Stimulated activated CD8-positive, alpha-beta memory T cell treated with anti-CD3 and anti-CD28 coated beads, Interleukin-4, amount 100 ng/mL, for 48 hours (primary cell): ENCODE measurements at places on chromosomes 2 and 18.

DNA sequence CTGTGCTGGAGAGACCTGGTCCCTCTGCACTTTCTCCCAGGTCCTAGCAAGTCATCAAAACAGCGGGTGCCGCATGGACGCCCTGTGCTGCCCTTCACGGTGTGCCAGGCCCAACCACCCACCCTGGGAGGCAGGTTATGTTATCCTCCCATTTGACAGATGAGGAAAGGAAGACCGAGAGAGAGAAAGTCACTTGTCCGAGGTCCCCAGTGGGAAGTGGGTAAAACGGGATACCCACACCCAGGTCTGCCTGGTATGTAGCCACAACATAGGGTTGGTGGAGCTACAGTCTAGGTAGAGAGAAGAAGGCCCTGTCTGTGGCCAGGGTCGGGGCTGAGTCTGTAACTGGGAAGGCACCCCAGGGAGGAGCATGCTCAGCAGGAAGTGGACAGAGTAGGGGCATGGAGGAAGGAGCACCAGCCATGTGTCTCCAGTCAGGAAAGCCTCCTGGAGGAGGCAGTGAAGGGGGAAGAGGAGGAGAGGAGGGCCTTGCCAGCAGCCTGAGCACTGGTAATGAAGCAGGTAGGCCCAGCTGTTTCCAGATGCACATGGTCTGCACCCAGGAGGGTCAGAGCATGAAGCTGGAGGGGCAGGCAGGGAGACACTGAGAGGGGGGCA, 98.4 kb downstream of the ZFP36L2 start:
- DNase-seq = no peak

DNA sequence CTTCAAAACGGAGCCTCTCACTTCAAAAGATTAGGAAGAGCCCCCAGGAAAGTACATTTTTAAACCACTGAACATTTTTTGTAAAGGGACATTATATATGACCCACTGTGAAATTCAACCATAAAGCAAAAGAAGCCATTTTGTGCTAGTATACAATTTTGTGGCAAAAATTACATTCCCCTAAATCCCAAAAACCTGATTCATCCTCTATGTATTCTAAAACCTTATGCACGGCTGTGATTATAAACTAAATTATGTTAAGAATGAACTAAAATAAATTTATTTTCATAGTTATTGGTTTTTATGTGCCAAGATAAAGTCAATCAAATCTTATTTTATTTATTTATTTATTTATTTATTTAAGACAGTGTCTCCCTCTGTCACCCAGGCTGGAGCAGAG, 48.5 kb downstream of the RTN4 start:
- DNase-seq = no peak

GRCh38 chr2:74849228-74849892, 15.4 kb downstream of the HK2 start:
- peak; percentile 41 for DNase-seq

DNA sequence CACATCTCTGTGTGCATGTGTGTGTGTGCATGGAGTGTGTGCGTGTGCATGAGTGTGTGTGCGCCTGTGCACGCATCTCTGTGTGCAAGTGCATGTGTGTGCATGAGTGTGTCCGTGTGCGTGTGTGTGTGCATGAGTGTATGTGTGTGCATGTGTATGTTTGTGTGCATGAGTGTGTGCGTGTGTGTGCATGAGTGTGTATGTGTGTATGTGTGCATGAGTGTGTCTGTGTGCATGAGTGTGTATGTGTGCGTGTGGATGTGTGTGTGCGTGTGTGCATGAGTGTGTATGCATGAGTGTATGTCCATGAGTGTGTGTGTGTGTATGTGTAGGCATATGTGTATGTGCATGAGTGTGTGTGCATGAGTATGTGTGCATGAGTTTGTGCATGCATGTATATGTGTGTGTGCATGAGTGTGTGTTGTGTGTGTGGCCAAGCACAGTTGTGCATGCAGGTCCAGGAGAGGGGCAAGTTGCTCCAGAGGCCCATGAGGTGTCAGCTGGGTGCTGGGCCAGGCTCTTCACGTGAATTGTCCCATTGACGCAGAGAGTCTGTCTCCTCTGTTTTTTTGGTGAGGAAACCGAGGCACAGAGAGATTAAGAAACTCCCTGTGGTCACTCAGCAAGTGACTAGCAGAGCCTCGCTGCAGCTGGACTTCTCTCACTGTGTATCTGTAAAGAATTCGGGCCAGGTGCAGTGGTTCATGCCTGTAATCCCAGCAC, 75.5 kb downstream of the ASB1 start:
- DNase-seq = no peak

- DNase-seq = no peak
Measured at GRCh38 chr2:43105586-43106558, 120.5 kb downstream of the ZFP36L2 start.

- no peak for DNase-seq
Measured at GRCh38 chr18:46220116-46220515, 115.9 kb downstream of the HAUS1 start.

DNA sequence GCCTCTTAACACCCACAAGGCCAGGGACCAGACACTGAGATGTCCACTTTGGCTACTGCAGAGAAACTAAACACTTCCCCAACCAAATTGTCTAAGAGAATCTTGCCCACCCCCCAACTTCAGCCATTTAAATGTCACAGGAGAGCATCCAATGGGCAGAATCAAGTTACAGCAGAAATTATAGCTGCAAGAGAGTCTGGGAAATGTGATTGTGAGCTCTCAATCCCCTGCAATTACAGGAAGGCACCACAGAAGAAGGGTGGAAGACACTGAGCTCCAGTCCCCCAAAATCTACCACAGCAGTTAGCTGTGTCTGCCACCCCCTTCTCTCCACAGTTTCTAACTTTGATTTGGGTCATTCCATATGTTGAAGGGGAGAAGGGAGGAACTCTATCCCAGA, 103.5 kb upstream of the ATL2 start:
- DNase-seq = no peak

GRCh38 chr2:58156780-58157179, 84.3 kb downstream of the FANCL start:
- DNase-seq = no peak

DNA sequence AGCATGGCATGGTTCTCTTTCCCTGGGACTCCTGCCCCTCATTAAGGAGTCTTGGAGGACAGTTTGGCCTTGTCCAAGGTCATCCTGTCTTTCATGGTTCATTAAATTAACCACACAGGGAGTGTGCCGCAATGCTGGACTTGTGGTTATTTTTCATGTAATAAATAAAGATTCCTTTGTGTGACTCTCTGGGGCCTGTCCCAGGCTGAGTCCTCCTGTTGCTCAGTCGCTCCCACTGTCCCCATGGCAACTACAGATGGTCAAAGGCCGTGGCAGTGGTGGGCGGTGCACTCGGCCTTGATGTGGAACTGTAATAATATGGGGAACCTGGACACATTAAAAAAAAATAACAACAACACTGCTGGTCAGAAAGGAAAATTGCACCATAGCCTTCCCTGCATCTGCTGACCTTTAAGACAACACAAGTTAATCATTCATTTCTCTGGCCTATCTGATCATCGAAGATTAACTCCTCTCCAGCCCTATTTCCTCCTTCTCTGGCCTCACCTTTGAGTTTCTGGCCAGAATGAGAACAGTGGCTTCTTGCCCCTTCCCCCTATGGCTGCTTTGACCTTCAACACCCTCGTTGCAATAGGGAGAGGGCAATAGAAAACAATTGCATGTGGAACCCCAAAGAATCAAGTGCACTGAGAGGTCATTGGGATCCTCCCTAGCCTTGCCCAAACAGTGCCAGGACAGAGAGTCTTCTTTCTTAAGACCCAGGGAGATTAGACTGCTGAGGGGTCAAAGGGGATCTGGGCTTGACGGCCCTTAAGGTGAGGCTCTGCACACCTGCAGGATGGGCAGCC, 44.7 kb downstream of the PSD4 start:
- no peak for DNase-seq

GRCh38 chr18:58325494-58325893, 281.5 kb downstream of the NEDD4L start:
- no peak for DNase-seq

DNA sequence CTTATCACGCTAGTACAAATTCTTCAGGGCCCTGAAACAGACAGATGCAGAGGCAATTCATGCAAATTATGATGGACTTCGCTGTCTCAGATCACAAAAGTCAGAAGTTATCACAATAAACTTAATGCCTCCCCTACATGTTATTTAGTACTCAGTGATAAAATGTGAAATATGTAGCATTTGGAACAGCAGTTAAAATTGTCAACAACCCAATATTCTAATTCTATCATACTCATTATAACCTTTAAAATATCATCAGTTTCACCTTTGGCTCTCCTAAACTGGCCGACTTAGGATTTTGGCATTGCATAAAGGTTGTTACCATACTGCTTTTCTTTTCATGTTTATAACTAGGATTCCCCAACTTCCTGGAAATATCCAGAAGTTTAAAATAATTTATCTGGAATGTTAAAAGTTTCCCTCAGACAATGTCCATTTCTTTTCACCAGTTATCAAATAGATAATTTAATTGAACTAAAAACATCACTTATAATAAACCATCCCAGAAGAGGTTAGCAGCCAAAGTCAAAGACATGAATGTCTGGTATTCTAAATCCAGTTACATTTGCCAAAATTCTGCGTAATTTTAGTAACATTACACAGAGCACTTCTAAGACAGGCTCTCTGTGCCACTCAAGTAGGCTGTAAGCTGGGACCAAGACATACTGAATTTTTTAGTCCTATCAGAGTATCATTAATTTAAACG, 239.8 kb downstream of the RBM43 start:
- DNase-seq = no peak

DNA sequence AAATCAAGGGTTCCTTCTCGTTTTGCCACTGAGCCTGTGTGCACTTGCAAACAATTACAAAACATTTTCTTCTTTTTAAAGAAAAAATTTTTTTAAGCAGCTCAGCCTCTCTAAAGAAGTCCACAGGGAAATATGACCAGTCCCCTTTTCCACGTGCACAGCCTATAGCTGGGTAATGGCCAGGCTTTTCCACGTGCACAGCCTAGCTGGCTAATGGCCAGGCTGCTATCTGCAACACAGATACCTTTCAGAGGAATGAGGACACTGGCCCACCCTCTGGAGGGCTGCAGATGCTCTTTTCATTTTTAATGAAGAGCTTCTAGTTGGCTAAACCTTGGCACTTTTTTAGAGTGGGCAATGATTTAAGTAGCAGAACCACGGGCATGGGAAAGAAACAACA, 46.3 kb downstream of the ASB18 start:
- no peak for DNase-seq

- no peak for DNase-seq
Measured at GRCh38 chr2:110820128-110820527, 87.8 kb downstream of the ACOXL start.

GRCh38 chr2:136137982-136138381, 20.0 kb upstream of the CXCR4 start:
- DNase-seq = no peak

- DNase-seq = no peak
Measured at GRCh38 chr18:74488864-74489263, 7.3 kb upstream of the CNDP2 start.

- no peak for DNase-seq
Measured at GRCh38 chr18:79486356-79487182, 90.8 kb downstream of the NFATC1 start.

DNA sequence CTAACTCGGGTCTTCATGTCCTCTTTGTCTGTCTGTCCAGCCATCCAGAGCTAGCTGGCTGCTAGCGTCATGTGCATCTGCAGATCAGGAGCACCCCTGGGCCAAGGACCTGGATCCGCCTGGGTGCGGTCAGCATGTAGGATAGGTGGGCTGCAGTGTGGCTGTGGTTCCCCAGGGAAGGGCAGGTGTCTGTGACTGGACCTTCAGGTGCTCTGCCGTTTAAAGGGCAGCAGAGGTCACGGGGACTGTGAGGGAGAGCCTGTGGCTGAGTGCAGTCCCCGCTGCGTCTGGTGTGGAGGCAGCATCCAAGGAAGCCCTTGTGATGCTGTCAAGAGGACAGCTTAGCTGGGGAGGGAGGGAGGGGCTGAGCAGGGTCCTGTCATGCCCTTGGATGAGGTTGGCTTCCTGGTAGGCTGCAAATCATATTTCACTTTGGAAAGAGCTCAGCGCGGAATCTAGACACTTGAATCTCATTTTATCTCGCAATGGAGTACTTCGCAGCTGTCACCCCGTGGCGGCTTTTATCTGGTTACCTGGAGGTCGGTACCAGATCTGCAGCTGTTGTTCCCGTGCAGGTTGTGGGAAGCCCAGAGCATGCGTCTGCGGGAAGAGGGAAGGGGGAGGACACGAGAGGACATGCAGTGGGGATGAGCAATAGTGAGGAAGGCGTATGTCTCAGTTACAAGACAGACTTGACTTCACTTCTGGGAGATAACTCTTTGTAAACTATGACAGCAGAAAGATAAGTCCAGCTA, 5.9 kb upstream of the RALB start:
- no peak for DNase-seq

GRCh38 chr2:83081826-83082690, 1377.0 kb downstream of the SUCLG1 start:
- DNase-seq = no peak

GRCh38 chr2:135005753-135006152, 41.5 kb downstream of the MAP3K19 start:
- no peak for DNase-seq

DNA sequence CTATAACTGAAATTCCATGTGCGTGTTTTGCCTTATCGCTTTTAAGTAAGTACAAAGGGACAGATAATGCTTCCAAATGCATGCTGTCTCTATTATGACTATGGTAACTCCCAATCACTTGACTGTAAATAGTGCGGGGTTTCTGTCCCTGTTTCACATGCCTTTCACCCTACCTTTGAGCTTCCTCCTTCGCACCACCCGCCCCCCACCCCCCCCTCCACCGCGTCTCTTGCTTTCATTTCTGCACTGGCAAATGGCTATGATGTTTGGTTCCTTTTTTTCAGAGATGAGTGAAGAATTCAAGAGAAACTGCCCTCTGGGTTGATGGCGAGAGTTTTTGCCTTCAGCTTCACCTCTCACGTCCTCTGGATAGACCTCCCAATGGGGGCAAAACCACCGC, 25.0 kb upstream of the SPP2 start:
- no peak for DNase-seq

GRCh38 chr2:128365217-128365905, 46.7 kb upstream of the HS6ST1 start:
- no peak for DNase-seq

- DNase-seq = no peak
Measured at GRCh38 chr18:74422541-74422940, 34.6 kb downstream of the DIPK1C start.

DNA sequence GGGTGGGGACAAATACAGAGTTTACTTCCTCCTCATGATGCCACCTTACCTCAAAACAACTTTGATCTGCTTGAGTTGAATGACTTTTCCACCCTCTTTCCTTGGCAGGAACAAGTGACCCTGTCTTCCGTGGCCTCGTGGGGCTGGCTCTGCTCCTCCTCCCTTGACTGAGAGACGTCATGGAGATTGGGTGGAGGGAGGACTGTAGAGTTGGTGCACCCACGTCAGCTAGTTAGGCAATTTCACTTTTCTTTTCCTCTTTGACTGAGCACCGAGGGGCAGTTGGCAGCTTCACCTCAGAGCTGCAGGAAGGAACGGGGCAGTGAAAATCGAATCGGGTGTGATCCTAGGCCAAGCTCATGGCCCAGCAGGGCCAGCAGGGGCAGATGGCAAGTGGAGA, at the start of gene SP140:
Gene SP140 (plus strand): TSS at position 251 of the 400 bp plus-strand sequence. CDS start 109 bp downstream, at position 360.
- peak; percentile 79 for DNase-seq

GRCh38 chr2:123453046-123453700, 571.9 kb upstream of the CNTNAP5 start:
- no peak for DNase-seq

- no peak for DNase-seq
Measured at GRCh38 chr2:120360307-120360855, 14.4 kb downstream of the INHBB start.
